GM23338 (cell line): ENCODE measurements at places on chromosomes 5 and 9. TPM values are rescaled to one million over a fixed set of nuclear protein-coding genes. Genes with fewer than 3 reads are reported as not detected.
A peak's percentile ranks its signal among the peaks of the same experiment; 100 is the strongest.

DNA sequence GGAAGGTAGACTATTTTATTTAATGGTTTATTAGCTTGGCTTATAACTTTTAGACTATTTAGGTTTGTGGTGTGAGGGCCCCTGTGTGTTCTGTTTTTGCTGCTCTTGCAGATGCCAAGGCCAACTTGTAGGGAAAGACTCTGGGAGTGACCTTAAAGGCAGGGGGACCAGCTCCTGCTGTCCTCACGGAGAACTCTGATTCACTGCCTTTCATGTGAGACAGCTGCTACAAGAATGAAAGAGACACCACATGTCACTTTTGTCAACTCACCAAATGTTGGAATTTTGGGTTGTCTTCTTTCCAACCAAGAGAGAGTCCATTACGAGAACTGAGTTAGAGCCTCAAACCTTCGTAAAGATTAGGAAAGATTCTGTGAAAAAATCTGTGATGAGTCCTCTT is 258.3 kb upstream of the ADAMTSL1 start:
- DNase-seq = no peak

GRCh38 chr5:77832166-77832770 is 56.1 kb upstream of the TBCA start:
- no peak for DNase-seq

GRCh38 chr5:90054612-90055011 is 354.9 kb downstream of the CETN3 start:
- no peak for DNase-seq

- DNase-seq = no peak
Observed at GRCh38 chr5:522116-522515, 2.1 kb downstream of the SLC9A3 start.

- DNase-seq = no peak
Observed at GRCh38 chr5:179986328-179986727, 78.6 kb upstream of the TBC1D9B start.

DNA sequence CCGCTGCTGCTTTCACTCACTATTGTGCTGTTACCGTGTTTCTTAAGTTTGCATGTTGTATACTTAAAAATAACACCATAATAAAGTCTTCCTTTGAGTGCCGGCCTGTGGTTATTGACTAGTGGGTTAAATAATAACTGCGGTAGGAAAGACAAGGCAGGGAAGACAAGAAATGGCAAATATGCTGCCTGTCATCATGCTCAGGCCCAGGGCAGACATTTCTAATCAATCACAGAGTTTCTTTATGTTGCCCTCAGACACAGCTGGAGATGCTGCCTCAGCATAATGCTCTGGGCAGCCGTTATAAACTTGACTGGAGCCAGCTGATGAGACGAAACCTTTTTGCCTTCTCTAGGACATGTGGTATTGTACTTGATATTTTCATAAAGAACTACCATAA is 215.0 kb downstream of the GAPVD1 start:
- peak; percentile 24 for DNase-seq

DNA sequence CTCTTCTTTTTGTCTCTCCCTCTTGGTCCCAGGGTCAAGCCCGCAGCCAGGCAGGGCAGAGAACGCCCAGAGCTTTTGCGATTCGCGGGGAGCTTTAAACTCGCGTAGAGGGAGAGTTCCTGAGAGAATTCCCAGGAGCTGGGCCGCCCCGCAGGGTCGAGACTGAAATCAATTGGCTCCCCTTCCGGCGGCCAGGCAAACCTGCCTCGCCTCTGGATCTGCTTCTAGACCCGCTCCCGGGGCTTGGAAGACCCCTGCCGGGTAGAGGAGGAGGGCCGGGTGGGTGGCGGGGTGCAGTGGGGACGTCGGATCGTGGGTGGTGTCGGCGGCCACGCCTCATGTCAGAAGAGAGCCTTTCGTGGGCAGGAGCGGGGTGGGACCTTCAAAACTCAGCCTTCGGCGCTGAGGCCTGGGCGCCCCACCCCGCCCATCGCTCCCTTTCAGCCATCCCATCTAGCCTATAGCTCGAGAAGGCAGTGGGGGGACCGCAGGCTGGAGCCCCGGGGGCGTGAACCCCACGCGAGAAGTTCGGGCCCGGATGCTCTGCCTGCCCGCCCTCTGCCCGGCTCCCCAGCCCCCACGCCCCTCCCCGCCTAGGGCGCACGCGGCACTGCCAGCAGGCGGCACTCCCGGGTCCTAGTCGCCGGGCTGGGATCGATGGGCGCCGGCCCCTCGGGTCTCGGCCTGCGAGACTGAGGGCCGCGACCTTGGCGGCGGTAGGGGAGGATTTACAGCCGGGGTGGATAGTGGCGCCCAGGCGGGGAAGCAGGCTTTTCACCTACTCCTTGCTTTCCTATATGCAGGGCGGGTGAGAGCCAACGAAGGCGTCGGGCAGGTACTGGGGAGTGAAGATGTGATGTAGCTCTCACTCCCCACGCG is 6.1 kb downstream of the PRDM6 start:
- peak; percentile 60 for DNase-seq

GRCh38 chr5:179749857-179750508 is 17.4 kb downstream of the MAML1 start:
- peak; percentile 35 for DNase-seq

DNA sequence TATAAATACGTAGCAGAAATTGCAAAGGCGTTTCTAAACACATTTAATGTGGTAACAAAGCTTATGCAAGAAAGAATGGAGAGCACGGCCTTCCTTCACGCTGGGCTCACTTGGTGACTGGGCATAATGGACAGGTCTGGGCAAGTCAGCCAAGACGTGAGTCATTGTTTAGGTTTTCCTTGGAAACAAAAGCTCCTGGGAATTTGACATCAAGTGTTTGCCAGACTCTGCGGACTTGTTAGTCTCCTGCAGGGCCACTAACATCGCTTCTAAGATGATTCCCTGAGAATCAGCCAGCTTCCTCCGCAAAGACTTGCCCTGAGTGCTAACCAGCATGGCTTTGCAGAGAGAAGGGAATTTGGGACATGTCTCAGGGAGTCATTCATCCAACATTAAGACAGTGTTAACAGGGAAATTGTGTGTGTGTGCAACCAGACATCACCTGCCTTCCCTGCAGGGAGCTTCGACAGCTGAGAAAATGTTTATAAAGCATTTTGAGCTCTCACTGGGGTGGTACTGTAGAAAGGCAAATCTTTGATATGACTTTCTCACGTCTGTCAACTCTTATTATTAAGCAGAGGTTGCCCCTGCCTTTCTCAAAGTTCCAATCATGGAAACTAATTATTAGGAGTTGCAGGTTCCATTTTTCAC is 182.5 kb downstream of the NTRK2 start:
- peak; percentile 71 for DNase-seq

- peak; percentile 54 for DNase-seq
Observed at GRCh38 chr5:171484460-171484899, 65.0 kb downstream of the FGF18 start.

DNA sequence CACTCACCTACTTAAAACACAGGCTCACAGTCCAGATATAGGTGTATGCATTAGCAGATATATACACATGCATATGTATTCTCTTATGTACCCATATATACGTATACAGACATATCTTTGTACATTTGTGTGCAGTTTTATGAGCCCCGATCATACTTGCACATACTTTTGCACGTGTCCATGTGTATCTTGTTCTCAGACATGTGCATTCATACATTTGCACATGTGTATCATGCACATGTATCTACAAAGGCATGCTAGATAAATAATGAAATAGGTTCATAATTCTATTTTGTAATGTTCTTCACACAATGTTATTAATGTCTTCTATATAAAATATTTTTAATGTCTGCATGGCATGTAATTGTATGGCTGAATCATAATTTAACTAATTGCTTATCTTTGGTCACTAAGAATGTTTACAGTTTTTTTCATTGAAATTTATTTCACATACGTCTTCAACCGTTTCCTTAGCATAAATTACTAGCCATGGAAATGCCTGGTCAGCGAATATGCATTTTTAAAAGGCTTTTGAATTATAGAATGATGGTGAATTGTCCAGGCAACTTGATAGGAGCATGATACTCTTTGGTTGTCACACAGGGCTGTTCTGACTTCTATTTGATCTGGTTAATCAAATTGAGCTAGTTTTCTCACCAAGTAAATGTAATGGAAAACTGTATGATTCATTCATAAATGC is 2.6 kb downstream of the NDFIP1 start:
- DNase-seq = no peak

DNA sequence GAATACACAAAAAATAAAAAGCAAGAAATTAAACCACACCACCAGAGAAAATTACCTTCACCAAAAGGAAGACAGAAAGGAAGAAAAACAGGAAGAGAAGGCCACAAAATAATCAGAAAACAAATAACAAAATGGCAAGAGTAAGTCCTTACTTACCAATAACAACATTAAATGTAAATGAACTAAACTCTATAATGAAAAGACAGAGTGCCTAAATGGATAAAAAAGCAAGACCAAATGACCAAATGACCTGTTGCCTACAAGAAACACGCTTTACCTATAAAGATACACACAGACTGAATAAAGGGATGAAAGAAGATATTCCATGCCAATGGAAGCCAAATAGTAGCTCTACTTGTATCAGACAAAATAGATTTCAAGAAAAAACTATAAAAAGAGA is 87.2 kb downstream of the TSSK1B start:
- no peak for DNase-seq

DNA sequence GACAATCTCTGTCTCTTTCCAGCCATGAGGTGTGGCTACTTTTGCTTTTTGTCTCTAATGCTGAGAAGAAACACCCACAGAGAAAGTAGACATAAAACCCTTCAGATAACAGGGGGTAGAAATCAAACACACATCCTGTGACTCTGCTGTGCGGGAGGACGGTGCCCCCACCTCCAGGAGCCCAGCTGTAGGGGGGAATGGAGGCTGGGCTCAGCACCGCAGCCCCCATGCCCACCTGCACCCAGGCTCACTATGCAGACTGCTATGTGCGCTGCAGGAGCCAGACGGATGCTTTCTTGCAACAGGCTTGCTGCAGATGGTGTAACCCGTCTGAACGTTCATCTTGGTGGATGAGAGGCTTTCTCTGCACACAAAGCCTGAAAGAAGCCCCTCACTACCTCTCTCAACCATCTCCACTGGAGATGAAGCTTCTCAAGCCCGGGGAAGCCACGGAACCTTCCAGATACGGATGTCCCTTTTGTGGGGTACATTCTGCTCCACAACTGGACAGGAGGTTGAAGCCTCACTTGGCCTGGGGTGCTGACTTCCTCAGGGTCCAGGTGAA is 207.2 kb downstream of the GADD45G start:
- DNase-seq = no peak

- no peak for DNase-seq
Observed at GRCh38 chr5:140324041-140324600, 21.2 kb upstream of the PFDN1 start.

DNA sequence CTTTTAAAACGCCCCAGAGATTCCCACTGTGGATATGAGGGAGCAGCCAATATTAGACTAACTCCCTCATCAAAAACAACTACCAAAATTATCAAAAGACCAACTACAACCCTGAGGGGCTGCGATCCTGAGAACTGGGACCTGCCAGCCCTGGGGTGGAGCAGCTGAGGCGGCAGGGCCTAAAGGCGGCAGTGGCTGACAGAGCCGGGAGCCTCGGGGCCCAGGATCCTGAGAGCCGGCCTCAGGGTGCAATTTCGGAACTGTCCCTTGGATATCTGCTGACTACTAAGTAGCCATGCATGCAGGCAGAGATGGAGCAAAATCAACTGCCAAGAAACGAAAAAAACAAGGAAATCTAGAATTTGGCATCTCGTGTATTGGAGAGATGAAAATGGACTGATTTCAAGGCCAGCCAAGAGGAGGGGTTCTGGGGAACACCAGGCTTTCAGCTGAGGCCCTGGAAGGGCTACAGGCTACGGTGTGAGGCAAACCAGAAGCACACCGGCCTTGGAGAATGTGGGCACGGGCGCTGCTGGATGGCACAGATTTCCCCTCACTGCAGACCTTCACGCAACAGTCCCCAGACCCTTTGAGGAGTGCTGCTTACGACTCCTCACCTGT is 63.6 kb upstream of the UBAC1 start:
- no peak for DNase-seq

GRCh38 chr5:157162919-157163510 is 3.0 kb downstream of the GARIN3 start:
- no peak for DNase-seq

GRCh38 chr5:10622810-10623209 is 58.9 kb downstream of the ANKRD33B start:
- no peak for DNase-seq

GRCh38 chr9:95316794-95317118 is 753 bp downstream of the FANCC start:
- DNase-seq = peak; percentile 95

DNA sequence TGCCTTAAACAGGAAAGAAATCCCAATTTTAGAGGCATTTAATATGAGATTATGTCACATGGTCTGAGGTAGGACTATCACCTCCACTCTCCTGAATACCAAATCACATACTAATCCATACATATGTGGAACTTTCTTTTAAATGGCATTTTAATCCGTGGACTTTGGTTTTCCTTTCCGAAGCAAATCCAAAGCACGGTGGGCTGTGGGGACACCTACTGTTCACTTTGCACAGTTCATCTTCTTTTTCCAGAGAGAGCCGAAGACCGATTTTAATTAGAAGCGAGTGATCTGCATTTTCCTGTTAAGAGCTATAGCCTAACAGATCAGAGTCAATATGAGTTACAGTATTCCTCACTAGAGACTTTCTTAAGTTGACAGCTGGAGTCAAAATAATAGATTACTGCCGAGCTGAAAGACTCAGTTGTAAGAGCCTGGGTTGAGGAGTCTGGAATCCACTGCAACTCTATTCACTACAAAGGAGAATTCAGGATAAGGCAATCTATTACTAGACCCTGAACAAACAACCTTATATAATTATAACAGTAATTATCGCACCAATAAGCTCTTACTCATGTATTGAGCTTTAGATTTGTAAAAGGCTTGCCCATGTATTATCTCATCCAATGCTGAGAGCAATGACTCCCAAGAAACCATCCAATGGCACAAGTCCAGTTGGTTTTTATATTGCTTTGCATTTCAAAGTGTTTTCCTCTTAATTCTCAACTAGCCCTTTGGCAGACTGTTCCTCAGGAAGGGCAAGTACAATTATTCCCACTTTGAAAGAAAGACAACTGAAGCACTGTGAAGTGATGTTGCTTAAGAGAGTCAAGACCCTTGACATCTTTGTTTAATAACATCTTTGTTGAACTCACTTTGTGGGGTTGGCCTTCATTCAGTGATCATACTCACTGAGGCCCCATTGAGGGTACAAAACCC is 144.7 kb downstream of the TRPM6 start:
- peak; percentile 66 for DNase-seq

DNA sequence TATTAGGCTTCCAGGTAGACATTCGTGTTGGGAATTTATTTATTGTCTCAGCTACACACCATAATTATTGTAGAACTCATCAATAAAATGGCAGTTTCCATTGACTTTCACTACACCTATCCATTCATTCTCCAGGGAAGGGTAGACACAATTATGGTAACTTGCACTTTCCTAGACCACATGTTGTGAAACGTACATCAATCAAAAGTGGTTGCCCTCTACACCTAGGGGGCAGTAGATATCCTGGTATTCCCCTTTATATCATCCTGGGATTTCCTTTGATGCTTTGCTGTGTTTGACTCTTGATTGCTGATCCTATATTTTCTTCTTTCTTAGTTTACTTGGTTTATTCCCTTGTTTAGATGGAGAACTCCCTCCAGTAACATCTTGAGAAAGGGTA is 47.9 kb downstream of the ADGRV1 start:
- peak; percentile 67 for DNase-seq

Gene ADAMTS2
- 1.6 and 2.1 TPM in 2 replicates for polyA plus RNA-seq

Gene SNCAIP
- polyA plus RNA-seq = 5.6 and 6.1 TPM in 2 replicates

Gene LPAR1
- polyA plus RNA-seq = 0.66 and 1.0 TPM in 2 replicates

Gene PCDHGB7
- polyA plus RNA-seq = 0.94 and 1.4 TPM in 2 replicates

Gene CDO1
- polyA plus RNA-seq = 22.7 and 24.5 TPM in 2 replicates

Gene C5orf58
- polyA plus RNA-seq = 9.1 and 10.8 TPM in 2 replicates

Gene SPINK4
- polyA plus RNA-seq = not detected in 2 replicates

Gene IL13
- not detected in 2 replicates for polyA plus RNA-seq

Gene LCN1
- 0.27 TPM in 1 of 2 replicates, not detected in the other for polyA plus RNA-seq

Gene MSX2
- polyA plus RNA-seq = 0.37 and 0.47 TPM in 2 replicates

Gene FAM169A
- 12.2 and 16.9 TPM in 2 replicates for polyA plus RNA-seq
